ENCODE measurements at places on chromosomes 16 and 17.

- no peak for DNase-seq
Observed at GRCh38 chr16:75948441-75948840, 222.2 kb upstream of the CPHXL start.

- no peak for DNase-seq
Observed at GRCh38 chr17:39636587-39636926, 387 bp upstream of the STARD3 start.

- no peak for DNase-seq
Observed at GRCh38 chr17:57033296-57033695, 51.8 kb upstream of the AKAP1 start.

- DNase-seq, result no peak
Observed at GRCh38 chr16:87548046-87548445, 54.3 kb upstream of the JPH3 start.

GRCh38 chr17:82985428-82985805 lies 94.0 kb upstream of the METRNL start:
- no peak for DNase-seq

GRCh38 chr16:68752602-68753001 lies 15.5 kb downstream of the CDH1 start:
- DNase-seq, result peak; percentile 30

DNA sequence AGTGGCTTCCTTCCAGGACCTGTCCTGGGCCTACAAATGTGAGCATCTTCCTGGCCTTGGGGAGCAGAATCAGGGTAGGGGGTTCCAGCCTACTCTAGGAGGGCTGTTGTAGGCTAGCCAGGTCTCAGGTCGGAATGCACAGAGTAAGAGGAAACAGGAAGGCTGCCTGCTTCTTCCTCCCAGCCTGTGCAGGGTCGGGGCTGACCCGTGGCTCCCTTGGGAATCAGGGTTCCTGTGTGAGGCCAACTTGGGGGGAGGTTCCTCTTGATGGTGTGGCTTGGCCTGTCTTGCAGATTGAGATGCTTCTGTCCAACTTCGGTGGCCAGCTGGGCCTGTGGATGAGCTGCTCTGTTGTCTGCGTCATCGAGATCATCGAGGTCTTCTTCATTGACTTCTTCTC lies 32.3 kb downstream of the SCNN1G start:
- no peak for DNase-seq

DNA sequence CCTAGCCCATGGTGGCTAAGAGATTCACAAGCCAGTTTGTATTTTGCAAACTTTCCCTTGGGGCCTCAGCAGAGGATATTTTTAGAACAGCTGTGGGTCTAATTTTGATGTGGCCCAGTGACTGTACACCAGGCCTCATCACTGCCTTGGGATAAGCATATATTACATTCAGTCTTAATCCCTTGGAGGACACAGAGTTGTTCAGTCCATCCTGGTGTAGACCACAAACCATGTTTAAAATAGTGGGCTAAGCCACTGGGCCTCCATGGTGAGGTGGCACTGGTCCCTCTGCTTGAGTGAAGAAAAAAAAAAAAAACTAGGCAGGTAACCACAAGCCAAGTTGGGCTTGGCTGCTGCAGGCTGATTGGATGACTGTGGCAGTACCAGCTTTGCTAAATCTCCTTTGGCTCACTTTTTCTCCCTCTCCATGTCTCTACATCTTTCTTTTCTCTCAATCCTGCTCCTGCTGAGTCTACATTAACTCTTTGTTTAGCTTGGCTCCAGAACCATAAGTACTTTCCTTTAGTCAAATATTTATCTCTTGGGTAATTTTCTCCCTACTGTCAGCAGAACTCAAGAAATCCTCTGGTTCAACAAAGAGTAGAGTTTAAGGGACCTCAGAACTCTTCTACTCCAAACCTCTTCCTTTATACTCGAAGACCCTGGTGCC lies 120.0 kb upstream of the TBX2 start:
- no peak for DNase-seq

DNA sequence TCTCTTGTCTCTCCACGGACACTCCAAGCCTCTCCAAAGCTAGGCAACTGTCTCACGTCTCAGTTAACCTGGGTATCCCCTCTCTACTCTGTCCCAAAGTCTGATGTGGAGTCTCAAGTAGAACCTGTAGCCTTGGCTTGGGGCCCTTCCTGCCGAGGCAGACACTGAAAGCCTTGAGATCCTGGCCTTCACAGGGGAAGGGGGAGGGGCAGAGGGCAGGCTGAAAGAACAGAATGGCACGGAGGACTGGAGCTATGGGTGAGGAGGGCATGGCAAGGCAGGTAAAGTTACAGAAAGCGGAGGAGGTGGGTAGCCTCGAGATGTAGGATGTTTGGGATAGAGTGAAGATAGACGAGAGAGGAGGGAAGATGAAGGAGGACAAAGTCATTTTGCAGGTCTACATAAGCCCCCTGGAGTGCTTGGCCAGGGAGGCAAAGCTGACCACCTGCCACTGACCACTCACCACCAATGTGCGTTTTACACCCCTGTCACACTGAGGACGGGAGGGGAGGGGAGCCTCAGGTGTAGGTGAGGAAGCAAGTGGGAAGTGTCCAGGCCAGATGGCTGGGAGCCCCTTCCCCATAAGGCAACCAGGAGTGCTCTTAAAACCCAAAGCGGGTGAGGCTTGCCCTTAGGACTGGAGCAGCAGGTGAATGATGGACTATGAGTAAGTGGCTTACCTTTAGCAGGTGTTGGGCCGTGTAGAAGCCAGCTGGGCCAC lies 1.3 kb downstream of the FDXR start:
- no peak for DNase-seq

DNA sequence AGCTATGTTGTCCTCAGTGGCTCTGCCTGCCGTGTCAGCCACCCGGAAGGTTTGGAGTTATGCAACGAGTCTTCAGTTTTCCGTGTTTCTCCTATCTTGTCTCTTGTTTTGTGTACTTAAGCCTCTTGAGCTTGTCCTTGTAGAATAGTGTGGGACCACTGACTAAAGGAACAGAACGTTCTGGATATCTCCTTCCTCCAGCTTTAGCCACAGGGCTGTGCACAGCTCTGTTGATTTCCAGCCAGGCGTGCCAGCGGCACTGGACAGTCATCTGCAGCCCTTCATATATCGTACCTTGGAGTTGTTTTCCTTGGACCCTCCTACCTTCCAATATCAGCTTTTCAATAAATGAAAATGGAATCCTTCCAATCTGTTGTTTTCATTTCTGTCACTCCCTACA lies 39.8 kb downstream of the TMEM11 start:
- no peak for DNase-seq

GRCh38 chr16:30658731-30659506 lies 688 bp downstream of the FBRS start:
- peak; percentile 97 for DNase-seq

GRCh38 chr16:3015865-3016521 lies 2.0 kb downstream of the CLDN6 start:
- DNase-seq, result no peak

DNA sequence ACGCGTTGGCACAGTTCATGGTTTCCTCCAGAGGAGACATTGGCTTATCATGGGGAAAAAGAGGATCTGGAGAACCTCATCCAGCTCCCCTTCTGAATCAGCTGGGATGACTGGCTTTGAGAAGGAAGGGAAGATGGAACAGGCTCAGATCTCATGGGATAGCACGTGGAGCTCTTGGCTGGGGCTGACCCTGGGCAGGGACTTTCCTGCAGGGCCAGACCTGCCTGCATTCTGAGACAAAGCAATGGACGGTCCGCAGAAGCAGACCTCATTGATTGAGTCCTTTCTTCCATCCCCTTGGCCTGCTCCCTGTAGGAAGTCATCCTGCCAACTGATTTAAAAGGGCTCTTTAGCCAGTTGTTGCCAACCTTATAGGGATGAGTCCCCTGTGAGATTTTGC lies 26.2 kb downstream of the PLCD3 start:
- DNase-seq, result no peak

DNA sequence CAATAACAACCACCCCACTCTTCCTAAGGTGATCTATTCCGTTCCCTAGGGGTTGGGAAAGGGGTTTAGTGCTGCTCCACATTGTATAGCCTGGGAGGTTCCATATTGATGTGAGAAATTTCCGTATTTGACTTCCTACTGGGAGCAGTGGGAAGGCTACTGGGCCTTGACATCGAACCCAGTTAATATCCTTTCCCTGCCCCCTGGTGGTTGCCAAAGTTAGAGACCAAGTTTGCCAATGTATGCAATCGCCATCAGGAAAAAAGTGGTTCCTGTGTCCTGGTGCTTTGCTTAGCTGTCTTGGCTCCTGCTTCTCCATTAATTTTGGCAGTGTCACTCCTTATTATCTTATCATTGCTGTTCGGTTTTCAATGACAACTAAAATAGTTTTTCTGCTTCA lies 914.9 kb downstream of the KCNJ2 start:
- no peak for DNase-seq

- peak; percentile 18 for DNase-seq
Observed at GRCh38 chr17:44137891-44138709, 3.6 kb upstream of the HROB start.

DNA sequence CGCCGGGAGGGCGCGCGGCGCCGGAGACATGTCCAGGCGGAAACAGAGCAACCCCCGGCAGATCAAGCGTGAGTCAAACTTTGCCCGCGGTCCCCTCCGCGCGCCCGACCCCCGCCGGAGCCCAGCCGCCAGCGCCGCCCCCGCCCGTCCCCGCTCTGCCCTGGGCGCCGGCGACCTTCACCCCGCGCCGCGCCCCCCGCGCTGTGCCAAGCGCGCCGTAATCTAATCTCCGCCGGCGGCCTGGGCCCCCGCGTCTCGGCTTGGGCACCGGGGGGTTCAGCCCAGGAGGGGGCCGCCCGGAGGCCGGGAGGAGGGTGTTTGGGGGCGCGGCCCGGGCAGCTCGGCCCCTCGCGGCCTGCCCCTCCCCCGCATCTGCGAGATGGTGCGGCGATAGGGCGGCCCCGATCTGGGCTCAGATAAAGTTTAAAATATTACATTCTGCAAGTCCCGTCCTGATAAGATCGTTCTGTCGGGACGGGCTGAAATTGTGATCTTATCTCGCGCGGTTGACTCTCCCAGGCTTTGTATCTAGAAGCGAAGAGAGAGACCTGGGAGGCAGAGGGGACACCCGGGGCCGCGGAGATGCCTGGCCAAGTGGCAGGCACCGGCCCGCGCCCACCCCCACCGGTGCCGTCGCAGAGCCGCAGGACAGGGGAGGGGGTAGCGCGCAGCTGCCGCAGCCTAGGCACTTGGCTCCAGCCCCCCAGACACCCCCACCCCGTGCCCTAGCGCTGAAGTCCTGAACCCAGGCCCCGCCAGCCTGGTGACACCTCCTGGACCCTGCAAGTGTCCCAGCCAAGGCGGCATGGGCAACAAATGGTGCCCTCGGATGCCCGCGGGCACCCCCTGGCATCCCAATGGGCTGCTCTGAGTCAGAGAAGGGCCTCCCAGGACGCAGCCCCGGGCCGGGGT lies 787 bp downstream of the ZFPM1 start:
- peak; percentile 48 for DNase-seq

- DNase-seq, result no peak
Observed at GRCh38 chr16:70548936-70549335, 25.3 kb downstream of the SF3B3 start.

DNA sequence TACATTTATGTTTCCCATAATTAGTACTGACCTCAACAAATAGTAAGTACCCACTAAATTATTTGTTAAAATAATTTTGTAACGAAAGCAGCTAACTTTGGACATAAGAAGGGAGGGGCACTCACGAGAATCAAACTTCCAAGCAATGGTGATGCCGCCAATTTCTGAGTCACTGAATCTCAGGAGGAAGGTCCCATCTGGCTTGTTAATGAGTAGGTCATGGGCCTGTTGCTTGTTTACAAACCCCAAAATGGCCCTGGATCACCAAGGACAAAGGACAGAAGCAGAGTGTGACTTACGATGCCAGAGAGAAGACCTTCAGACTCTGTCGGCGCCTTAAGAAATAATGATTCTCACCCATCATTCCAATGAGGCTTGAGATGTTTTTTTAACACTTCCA lies 15.8 kb upstream of the GHDC start:
- no peak for DNase-seq

- DNase-seq, result no peak
Observed at GRCh38 chr16:61842666-61843065, 193.6 kb downstream of the CDH8 start.

GRCh38 chr17:35011671-35012216 lies 31.4 kb downstream of the LIG3 start:
- DNase-seq, result no peak

DNA sequence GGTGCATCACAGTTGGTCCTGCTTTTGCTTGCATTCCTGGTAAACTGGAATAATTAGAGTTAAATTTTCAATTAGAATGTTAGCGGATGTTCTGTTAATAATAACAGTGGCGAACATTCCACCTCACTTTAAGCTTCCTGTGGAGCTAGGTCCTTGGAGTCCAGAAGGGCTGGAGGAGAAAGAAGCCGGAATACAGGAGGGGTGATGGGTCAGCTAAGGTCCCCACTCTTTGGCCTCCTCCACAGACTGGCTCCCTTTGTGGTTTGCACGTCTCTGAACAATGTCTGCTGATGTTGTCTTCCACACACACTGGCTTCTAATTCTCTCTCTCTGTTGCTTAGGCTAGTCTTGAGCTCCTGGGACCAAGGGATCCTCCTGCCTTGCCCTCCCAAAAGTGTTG lies 35.0 kb upstream of the ETV4 start:
- no peak for DNase-seq

- no peak for DNase-seq
Observed at GRCh38 chr16:3999479-4000325, 116.5 kb downstream of the ADCY9 start.

DNA sequence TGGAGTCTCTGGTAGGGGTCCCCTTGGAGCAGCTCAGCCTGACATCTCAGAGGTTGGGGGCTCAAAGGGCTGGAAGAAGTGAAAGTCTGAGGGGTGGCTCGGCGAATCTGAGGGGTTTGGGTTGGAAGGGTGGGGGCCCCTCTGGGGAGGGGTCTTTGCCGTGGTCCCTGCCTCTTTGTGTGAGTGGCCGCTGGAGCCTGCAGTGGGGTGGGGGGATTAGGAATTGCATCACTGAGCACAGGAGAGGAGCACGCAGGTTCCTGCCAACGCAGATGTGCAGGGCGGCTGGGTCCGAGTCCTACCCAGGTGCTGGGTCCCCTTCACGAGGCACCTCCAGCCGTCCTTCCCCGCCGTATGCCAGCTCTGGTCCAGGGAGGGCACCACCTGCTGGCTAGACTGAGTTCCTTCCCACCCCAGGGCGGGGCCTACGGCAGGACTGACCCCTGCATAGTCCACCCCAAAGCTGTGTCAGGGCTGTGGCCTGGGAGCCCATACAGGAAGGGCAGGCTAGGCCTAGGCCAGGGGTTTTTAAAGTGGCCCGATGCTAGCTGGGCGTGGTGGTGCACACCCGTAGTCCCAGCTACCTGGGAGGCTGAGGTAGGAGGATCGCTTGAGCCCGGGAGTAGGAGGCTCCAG lies 9.9 kb downstream of the FMNL1 start:
- peak; percentile 46 for DNase-seq

DNA sequence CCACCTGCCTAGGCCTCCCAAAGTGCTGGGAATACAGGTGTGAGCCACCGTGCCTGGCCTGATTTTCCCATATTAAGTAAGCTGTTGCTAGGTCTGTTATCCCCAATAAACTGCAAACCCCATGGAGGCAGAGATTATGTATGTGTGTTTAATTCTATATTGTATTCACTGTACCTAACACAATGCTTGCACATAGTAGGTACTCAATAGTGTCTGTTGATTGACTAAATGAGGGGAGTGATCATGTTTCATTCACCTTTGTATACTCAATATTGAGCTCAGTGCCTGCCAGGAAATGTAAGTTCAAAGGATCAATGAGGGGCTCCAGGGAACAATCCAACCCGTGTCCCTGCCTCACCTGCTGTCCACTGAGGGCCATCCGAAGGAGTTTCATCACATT lies 14.6 kb upstream of the GGA2 start:
- no peak for DNase-seq
